ENCODE measurements at places on chromosomes 6 and 20.
A peak's percentile ranks its signal among the peaks of the same experiment; 100 is the strongest.

GRCh38 chr6:22308939-22309338 lies 12.1 kb upstream of the PRL start:
- no peak for DNase-seq

- no peak for DNase-seq
These were observed 242.2 kb upstream of the ECI2 start for GRCh38 chr6:4377603-4378002.

DNA sequence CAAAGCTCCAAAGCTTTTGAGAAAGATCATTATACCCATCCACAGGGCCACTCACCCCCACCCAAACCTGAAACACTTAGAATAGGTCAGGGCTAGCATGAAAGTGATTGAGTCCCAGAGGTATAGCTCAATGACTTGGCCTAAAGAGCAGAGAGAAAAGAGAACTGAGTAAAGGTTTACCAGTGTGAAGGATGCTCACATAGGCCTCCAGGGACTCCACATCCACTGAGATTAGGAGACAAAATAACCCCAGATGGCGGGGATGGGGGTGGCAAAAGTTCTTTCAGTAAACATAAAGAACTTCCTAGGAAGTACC lies 12.2 kb downstream of the SAYSD1 start:
- no peak for DNase-seq

- no peak for DNase-seq
These were observed 61.1 kb upstream of the SNAP25 start for GRCh38 chr20:10157549-10157948.

GRCh38 chr20:35773154-35773751 lies 1.4 kb downstream of the PHF20 start:
- peak; percentile 31 for DNase-seq

DNA sequence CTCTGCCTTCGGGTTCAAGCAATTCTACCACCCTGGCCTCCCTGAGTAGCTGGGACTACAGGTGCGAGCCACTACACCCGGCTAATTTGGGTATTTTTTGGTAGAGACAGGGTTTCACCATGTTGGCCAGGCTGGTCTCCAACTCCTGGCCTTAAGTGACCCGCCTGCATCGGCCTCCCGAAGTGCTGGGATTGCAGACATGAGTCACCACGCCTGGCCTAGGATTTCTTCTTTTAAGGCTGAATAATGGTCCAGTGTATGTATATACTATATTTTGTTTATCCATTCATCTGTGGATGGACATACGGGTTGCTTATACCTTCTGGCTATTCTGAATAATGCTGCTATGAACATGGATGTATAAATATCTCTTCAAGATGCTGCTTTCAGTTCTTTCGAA lies 17.1 kb downstream of the RIOK1 start:
- DNase-seq, result no peak

GRCh38 chr6:137775720-137776119 lies 91.3 kb upstream of the TNFAIP3 start:
- no peak for DNase-seq

GRCh38 chr6:33863723-33864440 lies 60.1 kb upstream of the MLN start:
- no peak for DNase-seq

Measured in T-helper 22 cell (primary cell).